Activated naive CD4-positive, alpha-beta T cell treated with Interleukin-2 at 50 U/mL for 16 hours (primary cell): ENCODE measurements at places on chromosomes 11 and 22.

GRCh38 chr11:111731821-111732220 is 34.4 kb downstream of the PPP2R1B start:
- DNase-seq, result no peak

GRCh38 chr11:73141309-73142127 is 600 bp downstream of the FCHSD2 start:
- DNase-seq, result peak; percentile 61

GRCh38 chr11:95147364-95147905 is 57.8 kb downstream of the ENDOD1 start:
- no peak for DNase-seq

- DNase-seq, result no peak
Measured at GRCh38 chr11:61851113-61851899, 23.2 kb downstream of the FADS2 start.

GRCh38 chr11:121588747-121589146 is 136.0 kb upstream of the SORL1-AS1 start:
- DNase-seq, result no peak

GRCh38 chr11:17477084-17477333 is 364 bp upstream of the ABCC8 start:
- no peak for DNase-seq

DNA sequence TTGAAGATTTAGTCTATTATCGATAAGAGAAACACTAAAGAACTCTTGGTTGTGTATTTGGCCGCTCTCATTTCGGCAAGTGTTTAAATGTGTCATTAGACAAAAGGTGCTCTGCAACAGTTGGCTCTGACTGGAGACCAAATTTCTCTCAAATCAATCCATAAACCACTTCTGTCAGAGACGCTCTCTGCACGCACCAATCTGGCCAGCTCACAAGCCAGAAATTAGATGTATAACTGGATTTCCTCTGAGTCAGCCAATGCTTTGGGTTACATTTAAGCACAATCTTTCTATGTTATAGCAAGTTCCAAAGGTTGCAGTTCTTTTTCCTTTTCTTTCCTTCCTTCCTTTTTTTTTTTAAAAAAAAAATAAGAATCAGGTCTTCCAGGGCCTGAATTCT is 17.6 kb upstream of the PARVA start:
- DNase-seq, result no peak

DNA sequence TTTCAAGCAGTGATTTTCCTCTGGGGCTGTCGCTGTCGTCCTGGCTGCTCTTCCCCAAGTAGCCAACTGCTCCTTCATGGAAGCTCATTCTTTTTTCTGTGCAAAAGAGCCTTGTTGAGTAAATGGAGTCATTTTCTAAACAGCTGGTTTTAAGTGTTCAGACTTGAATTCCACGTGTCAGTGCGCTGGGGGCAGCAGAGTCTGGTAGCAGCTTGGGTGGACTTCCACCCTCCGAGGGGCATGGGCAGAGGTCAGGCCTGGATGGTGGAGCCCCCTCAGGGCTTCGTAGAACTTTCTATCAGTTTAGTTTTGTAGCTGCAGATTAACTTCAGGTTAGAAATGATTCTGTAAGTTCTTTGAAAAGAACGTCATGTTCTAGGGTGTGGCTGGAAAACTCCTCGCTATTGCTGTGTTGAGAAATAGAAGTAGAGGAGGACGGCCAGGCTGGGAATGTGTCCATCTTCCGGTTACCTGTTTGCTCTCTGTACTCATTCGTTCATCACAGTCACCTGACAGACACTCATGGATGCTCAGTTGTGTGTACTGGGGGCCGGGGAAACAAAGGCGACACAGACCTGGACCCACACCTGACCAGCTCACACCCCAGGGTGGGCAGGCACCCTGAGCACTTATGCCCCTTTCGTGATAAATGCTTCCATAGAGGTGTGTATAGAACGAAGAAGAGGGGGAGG is 270.7 kb downstream of the TBC1D22A start:
- no peak for DNase-seq

GRCh38 chr22:44205516-44206329 is 25.0 kb downstream of the PARVG start:
- no peak for DNase-seq

DNA sequence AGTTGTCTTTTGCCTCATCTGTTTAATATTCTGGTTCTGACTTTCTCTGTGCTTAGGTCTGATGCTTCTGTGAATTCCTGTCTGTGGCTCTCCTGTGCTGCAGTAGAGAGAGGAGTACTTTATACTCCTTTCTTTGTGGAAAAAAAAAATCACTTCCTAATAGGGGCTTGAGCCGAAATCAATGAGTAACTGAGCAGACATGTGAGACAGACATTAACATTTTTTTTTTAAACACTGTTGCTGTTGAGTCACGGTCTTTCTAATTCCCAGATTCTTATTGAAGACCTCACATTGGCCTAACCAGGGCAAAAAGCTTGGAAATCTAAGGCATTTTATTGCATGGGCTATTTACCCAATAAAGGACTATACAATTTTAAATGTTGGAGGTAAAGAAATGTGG is 86.1 kb downstream of the GRM5 start:
- no peak for DNase-seq

DNA sequence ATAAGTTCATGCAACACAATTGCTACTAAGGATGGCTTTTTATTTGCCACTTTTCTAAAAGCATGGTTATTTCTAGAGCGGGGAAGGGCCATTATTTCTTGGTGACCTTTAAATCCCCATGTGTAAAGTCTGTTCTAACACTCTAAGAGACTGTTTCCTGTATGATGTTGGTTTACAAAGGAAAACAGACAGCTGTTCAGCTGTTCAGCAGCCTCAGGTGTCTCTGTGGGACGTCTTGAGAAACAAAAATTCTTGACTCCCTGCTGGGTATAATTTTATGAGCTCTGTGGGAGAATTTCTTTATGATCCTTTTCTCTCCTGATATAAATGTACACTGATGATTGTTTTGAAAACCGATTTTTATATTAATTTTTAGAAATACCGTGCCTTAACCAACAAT is 13.9 kb downstream of the MUC15 start:
- no peak for DNase-seq

GRCh38 chr11:112051768-112052167 is 22.0 kb downstream of the PIH1D2 start:
- no peak for DNase-seq

DNA sequence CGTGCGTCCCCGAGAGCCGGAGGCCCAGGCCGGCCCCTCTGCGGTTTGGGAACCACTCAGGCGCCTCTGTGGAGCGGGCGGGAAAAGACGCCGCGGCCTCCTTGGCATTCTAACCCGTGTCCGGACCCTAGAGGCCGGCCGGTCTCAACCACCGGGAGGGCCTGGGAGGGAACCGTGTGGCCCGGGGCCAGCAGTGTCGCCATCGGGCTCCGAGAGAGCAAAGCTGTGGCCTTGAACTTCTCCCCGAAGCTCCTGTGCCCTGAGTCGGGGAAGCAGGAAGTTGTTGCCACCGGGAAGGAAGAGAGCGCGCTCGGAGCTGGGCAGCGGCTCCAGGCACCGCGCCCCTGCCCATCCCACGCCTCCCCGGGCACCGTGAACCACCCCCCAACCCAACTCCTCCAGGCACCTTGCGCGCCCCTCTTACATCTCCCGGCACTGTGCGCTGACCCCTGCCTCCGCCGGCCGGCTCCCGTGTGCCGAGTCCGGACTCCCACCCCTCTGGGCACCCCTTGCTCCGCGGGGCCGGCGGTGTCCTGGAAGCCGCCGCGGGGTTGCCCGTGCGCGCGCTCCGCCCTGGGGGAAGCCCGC is 80.0 kb upstream of the PPARA start:
- DNase-seq, result peak; percentile 34

GRCh38 chr11:66272596-66272995 is 4.2 kb downstream of the RAB1B start:
- DNase-seq, result no peak

DNA sequence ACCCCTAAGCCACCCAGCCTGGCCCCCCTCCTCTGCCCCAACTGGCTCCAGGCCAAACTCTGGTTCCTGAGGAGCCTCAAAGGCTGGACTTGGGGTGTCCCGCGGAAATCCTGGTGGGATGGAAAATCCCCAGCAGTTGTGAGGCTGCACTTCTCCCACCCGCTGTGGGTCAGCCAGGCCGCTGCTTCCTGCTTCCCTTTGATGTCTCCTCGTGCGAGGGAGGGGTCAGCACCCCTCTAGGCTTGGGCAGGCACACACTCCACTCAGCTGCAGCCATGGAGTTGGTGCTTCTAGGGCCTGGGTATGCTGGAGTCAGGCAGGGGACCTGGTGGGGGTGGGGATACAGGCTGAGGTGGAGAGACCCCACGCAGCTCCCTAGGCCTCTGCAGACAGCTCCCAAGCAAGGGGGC is 12.0 kb downstream of the KCNQ1OT1 start:
- no peak for DNase-seq

DNA sequence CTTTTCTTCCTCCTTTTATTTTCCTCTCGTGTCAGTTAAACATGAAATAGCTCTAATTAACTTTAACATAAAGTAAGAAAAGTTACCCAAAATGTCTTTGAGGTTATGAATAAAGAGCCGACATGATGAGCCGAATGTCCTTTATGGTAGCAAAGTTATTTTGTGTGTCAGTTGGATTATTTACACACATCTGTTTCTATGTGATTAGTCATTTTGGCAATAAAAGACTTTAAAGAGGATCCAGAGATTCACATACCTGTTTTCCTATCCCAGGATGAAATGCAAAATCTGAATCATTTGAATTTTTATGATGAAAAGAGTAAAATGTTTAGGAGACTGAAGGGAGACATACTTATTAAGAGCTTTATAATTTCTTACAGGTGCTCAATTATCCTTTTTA is 34.0 kb upstream of the TECTA start:
- no peak for DNase-seq

GRCh38 chr11:66267039-66267378 is 1.4 kb upstream of the RAB1B start:
- DNase-seq, result no peak

GRCh38 chr11:122668562-122669090 is 13.1 kb downstream of the UBASH3B start:
- DNase-seq, result no peak

- DNase-seq, result no peak
Measured at GRCh38 chr22:50640857-50641647, 13.1 kb upstream of the ARSA start.
